ENCODE measurements at places on chromosomes 3 and 15.
A peak's percentile ranks its signal among the peaks of the same experiment; 100 is the strongest.

DNA sequence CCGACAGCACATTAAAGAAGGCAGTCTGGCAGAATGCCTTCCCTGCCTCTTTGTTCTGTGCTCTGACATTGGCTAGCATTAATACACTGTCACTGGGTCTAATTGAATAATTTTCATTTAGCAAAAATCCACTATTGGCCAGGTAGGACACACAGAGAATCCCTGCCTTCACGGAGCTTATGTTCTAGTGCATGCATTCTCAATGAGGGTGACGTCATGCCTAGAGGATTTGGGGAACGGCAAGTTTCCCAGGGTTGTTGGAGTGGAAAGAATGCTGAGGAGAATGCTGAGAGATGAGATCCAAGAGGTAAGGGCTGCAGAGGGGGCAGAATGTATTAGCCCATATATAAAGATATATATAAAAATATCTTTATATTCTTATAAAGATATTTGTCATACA, 284.7 kb downstream of the ERC2 start:
- ATAC-seq: no peak

- ATAC-seq: no peak
These were observed 678 bp downstream of the SEMA7A start for GRCh38 chr15:74432968-74433591.

- ATAC-seq: no peak
These were observed 11.4 kb downstream of the XPC start for GRCh38 chr3:14166877-14167603.

DNA sequence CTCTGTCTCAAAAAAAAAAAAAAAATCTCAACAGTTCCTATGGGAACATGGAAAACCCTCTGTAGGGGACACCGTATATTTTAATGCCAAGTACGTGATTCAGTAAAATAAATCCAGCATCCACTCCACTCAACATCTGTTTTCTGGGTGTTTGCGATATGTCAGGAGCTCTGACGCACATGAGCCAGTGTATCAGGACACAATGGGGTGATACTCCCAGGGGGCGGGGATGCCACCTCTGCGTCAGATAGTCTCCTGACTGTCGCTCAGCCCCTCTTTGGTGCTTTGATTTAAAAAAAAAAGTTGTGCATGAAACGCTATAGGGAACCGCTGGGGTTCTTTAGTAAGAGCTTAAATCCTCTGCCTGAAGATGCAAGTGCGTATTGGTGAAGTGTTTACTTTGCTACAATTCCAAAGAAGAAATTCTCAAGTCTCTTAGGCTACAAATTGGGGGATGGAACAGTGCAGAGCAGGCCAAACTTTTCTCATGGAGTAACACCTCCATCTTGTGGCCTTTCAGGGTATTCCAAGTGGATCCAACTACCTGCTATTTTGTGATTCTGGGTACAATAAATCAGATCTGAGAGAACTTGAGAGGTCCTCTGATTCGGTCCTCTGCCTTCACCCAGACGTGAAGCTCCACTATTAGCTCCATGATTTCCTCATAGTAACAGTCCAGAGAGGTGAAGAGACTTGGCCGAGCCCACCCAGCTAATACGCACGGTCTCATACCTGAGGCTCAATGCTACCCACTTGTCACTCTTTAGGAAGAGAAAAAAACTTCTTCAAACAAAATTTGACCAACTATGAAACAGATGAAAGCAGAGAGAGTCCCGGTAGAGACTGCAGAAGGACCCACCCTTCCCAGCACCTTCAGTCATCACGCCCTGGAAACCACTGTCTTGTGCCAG, 9.3 kb upstream of the NR2E3 start:
- no peak for ATAC-seq

DNA sequence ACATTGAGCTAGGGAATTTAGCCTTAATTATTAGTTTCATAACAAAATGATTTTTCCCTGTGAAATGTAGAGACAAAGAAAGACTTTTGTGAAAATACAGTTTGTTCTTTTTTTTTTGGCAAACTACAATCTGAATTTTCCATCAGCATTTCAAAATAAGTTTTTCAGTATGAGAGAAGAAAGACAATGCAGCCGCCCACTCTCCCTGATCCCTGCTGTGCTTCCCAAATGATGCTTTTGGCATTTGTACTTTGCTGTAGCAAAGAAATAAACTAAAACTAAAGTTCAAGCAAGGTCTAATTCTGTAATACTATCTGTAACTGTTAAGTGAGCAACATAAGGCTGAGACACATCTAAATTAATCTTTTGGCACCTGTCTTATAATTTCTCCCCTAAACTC, 782.2 kb downstream of the VGLL3 start:
- ATAC-seq: no peak

DNA sequence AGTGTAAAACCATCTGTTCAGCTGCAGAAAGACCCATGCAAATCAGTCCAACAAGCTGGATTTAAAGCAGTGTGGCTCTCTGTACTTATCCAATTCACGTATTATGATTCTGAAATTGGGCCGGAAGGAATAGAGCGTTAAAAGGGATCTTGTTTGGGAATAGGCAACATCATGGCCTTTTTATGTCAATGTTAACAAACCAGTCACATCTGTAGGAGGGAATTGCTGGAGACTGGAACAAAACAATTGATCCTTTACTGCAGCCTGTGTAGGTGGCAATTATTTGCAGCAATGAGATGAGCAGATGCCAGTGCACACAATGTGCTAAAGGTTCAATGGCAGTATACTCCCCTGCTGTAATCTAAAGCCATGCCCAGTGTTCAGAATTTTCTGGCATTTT, 887.4 kb upstream of the ROBO1 start:
- no peak for ATAC-seq

- ATAC-seq: no peak
These were observed 88.1 kb downstream of the MAGI1 start for GRCh38 chr3:65950340-65951326.

DNA sequence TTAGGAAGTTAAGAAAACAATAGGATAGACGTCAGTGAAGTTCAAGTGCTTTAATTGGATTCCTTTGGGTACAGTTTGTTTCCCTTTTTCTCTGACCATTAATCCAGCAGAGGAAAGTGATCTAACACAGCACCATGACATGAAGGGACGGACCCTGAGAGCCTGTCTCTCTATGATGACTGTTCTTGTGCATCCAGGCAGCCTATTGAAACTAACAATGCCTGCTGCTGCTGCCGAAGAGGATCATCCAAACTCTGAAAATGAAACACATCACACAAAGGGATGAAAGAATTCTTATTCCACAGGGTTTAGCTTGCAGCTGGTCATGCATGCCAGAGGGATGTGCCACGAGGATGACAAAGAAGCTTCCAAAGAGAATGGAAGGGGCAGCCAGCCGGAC, 75.5 kb downstream of the ZBTB20 start:
- no peak for ATAC-seq

- ATAC-seq: no peak
These were observed 651.5 kb upstream of the ADAMTS9 start for GRCh38 chr3:65339192-65339740.

GRCh38 chr3:88369337-88369736, 219.6 kb downstream of the C3orf38 start:
- ATAC-seq: no peak

DNA sequence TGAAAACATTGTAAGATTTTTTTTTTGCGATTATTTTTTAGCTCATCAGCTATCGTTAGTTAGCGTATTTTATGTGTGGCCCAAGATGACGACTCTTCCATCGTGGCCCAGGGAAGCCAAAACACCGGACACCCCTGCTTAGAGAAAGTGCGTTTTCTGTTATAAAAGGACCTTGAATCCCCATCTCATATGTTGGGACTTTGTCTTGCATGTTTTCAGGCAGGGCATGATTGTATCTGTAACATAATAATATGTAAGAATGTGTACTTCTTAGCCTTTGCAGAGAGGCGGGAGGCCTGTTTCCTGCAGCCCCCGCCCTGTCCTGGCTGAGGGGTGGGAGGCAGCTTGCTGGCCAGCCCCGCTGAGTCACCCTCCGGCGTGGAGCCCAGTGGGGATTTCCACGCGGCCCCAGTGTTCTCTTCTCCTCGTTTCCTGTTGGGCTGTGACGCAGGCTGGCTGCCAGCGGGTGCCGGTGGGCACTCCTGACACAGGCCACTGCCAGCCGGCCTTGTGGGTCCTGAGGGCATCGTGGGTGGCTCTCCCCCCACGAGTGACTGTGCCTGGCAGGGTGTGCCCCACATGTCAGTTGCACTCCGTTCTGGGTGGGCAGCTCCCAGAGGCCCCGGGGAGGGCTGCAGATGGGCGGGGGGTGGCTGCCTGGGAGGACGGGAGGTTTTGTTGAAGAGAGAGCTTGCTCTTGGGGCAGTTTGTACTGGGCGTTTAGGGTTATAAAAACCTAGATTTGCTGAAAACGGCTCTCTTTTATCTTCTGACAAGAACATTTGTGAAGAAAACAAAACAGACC, 55.6 kb downstream of the SMAD3 start:
- peak; percentile 95 for ATAC-seq

- no peak for ATAC-seq
These were observed 117.3 kb upstream of the ALDH1A3 start for GRCh38 chr15:100762289-100762688.

DNA sequence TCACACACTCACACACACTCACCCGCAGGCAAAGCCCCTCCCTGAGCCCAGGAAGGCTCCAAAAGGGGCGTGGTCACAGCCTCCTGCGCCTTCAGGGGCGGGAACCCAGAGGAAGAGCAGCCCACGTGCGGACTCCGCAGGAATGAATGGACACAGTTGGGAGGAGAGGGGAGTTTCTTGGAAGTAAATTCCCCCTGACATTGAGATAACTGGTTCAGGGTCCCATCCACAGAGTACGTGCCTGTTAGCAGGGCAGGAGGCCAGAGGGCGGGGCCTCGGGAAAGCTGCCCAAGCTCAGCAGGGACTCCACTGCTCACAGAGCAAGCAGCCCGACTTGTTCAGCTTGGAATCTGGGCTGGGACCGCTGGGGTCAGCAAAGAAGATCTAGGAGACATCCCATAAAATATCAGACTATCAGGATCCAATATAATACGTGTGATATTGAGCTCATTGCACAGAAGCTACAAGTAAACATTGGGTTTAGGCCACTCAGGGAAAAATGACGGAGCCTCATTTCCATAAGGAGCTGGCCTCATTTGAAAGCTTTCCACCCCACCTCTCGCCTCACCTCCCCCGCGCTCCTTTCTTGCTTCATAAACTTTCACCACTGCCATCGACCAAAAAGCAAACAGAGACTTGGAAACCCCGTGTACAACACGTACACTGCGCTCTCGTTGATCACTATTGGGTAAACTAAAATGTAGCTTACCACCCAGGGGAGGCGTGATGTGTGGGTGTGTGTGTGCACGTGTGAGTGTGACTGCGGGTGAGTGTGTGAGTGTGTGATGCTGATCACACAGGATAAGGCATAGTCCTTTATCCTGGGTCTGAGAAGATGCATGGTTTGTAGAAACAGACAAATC, 36.0 kb downstream of the TM2D3 start:
- ATAC-seq: no peak

DNA sequence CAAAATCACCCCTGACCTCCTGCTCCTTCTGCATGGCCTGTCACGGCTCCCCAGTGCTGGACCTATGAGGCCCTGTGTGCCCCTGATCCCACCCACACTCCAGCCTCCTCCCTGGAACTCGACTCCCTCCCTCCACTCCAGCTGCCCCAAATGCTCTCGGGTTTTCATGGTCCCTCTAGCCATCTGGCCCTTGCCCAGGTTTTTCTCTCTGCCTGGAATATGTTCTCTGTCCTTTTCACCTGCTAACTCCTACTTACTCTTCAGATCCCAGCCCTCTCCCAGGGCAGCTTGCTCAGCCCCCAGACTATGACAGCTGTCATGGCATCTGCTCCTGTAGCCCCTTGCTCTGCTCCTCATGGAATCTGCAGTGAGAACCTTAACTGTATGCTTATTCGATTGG, 30.3 kb downstream of the DUSP7 start:
- no peak for ATAC-seq
